Astrocyte (in vitro differentiated cells and primary cell): ENCODE measurements at places on chromosomes 7 and 10.
A peak's percentile ranks its signal among the peaks of the same experiment; 100 is the strongest.

GRCh38 chr7:51325908-51326307 lies 9.3 kb upstream of the COBL start:
- no peak for DNase-seq

DNA sequence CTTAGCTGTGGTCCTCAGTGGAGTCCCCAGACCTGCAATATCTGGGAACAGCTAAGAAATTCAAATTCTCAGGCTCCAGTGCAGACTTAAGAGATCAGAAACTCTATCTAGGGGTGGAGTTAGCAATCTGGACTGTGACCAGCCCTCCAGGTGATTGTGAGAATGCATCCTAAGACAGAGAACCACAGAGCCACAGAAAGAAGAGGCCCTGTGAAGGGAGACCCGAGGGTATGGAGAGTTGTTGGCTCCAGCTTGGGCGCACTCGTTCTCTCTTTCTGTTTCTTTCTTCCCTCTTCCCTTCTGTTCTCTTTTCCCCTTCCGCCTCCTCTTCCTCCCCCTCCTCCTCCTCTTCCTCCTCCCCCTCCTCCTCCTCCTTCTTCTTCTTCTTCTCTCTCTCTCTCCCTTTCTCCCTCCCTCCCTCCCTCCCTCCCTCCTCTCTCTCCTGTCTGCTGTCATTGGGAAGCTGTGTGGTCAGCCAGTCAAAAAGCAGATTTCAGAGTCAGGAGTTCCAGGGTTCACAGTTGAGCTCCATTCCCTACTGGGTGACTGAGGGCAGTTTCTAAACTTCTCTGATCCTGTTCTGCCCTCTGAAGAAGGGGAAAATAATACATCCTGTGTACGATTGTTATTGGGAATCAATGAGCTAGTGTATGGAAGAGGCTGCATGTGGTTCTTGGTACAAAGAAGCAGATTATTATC lies 62.1 kb upstream of the STEAP1B start:
- peak; percentile 54 for DNase-seq

- DNase-seq = no peak
These were observed 409.0 kb downstream of the KCNMA1 start for GRCh38 chr10:77228559-77228958.

GRCh38 chr7:93203496-93203895 lies 22.8 kb downstream of the HEPACAM2 start:
- DNase-seq = no peak

DNA sequence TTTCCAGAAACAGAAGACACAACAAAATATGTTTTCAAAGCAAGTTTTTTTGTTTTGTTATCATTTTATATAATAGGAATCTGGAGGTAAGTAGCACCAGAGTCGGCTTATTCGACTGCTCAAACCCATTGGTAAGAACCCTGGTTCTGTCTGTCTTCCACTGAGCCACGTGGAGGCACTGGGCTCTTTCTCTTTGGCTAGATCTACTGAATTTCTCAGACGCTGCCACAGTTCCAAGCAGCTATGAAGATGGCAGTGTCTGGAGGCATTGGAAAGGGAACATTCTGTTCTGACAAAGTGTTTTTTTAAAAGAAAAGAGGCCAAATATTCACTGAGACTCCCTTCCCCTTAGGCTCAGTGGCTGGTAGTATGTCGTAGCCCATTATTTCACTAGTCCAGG lies 338.8 kb downstream of the NRG3 start:
- no peak for DNase-seq
